Activated CD4-positive, alpha-beta T cell treated with anti-CD3 and anti-CD28 coated beads for 48 hours (primary cell): ENCODE measurements at places on chromosomes 7 and 10.

- DNase-seq, result no peak
Measured at GRCh38 chr7:105202616-105203015, 186.1 kb downstream of the SRPK2 start.

DNA sequence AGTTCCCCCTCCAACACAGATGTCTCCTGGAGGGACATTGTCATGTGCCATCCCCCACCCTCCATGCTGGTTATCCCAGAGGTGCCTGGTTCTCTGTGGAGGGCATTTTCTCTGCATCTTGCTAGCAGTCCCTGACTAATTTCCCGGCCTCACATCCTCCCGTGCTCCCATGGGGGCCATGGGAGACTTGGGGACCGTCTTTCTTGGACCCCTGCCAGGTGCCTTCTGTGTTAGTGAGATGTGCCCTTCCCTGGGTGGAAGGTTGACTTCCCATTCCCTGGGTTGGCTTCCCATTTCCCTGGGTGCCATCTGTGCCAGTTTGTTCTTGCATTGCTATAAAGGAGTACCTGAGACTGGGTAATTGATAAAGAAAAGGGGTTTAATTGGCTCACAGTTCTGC lies 22.5 kb upstream of the GNA12 start:
- DNase-seq, result no peak

GRCh38 chr7:23456093-23456492 lies 14.2 kb downstream of the IGF2BP3 start:
- DNase-seq, result no peak

DNA sequence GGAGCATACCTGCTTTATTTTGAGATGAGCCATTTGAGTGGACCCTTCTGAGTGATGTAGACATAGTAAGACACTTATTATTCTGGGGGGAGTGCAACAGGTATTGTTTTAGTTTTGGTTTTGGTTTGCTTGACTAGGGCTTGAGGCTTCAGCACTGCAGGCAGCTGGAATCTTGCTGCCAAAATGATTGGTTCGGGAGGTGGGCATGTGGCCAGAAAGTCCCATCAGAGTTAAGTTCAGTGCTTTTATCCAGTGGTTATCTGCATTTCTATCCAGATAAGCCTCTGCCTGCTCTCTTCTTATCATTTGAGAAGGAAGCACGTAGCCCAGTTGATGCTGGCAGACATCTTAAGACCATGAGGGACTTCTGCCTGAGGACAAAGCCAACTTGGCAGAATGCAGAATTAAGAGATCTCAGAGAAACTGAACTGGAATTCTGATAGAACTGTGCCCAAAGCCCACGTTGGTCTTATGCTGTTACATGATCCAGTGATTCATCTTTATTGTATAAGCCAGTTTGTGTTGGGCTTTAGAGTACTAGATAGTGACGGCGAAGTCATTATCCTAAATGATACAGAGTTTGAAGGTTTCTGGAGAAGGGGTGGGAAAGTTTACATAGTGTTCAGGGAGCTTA lies 9.6 kb upstream of the JAZF1 start:
- DNase-seq, result no peak

DNA sequence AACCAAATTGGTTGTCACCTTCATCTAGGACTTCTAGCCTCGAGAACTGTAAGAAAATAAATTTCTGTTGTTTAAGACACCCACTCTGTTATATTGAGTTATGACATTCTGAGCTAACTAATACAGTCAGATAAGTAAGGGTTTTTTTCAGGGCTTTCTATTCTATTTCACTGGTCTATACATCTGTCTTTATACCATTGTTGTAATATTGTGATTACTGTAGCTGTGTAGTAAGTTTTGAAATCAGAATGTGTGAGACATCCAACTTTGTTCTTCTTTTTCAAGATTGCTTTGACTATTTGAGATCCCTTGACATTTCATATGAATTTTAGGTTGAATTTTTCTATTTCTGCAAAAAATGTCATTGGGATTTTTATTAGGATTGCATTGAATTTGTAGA lies 7.5 kb downstream of the IFIT1 start:
- no peak for DNase-seq

GRCh38 chr7:74466196-74466813 lies 12.6 kb downstream of the GTF2IRD1 start:
- DNase-seq, result no peak

DNA sequence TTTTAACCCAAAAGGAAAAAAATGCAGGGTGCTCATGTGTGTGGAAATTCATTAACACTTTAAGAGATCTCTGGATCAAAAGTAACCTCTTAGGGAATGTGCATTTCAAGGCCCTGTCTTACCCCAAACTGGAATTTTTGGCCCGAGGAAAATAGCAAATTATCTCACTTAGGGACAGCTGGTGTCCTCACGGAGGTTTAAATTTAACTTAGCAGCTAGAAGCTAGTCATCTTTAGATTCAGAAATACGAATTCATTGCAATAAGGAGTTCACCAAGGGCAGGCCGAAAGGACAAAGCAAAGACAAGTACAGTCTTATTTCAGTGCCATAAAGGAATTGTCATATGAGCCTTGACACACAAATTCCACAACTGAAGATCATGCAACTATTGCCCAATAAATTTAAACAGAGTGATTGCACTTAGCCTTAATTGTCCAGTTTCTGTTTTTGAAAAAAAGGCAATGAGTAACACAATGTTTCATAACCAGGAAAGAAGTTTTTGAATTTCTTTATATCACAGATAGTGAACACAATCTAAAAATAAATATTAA lies 22.4 kb upstream of the SEMA3C start:
- DNase-seq, result no peak

DNA sequence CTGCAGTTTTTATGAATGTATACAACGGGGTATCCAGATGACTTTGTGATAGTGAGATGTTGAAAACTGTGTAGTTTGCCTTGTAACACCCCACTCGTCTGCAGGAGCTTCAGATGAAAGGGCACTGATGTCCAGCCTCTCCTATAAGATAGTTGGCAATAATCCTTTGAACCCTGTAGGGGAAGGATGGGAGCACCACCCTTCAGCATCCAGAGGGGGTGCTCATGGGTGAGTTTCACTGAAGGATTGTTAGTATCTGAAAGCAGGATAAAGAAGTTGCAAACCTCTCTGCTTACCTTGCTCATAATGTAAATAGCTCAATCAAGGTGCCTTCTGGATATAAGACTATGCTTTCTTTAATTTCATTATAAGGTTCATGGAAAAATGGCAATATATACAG lies 201.5 kb downstream of the TMEM178B start:
- no peak for DNase-seq

GRCh38 chr10:124248056-124249045 lies 155.0 kb upstream of the CHST15 start:
- DNase-seq, result no peak

- peak; percentile 78 for DNase-seq
Measured at GRCh38 chr7:114922026-114922651, at the start of gene MDFIC. Gene MDFIC (plus strand): TSS chr7:114922094. CDS start chr7:114923034, 940 bp downstream.

DNA sequence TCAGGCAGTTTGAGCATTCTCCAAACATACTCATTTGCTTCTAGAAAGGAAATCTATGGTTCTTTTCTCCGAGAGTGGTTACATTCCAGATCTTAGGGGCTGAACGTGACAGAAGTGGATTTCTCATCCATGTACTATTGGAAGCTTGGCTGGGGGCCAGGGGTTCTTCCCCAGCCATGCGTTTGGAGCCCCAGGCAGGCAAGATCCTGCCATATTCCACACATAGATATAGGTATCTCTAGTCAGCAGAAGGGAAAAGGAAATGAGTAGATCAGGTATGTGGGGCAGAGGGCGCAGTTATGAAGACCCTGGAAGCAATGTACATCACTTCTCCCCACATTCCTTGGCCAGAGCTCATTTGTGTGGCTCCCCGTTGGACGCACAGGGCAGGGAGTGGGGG lies 299.8 kb downstream of the CCDC3 start:
- DNase-seq, result no peak

DNA sequence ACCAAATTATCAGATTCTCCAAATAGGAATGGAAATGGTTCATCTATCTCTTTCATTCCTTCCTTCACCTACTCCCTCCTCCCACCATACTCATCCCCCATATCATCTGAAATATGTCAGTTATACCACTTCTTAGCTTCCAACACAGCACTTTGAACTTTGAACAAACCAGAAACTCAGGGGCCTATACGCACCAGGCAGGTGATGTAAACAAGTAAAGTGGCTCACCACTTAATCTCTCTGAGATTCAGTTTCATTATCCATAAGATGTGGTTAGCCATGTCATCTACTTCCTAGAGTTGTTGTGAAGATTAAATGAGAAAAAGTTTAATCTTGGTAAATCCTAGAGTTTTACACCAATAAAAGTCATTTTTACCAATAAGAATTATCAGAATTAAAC lies 65.9 kb upstream of the LRRN3 start:
- peak; percentile 54 for DNase-seq

GRCh38 chr10:82383350-82383749 lies 508.4 kb downstream of the NRG3 start:
- DNase-seq, result no peak

- no peak for DNase-seq
Measured at GRCh38 chr7:935164-935873, 19.2 kb downstream of the ADAP1 start.

GRCh38 chr7:127587663-127588018 lies 570 bp upstream of the ARF5 start:
- no peak for DNase-seq

GRCh38 chr10:108249940-108250339 lies 1085.4 kb upstream of the SORCS1 start:
- no peak for DNase-seq

- DNase-seq, result peak; percentile 58
Measured at GRCh38 chr7:92768501-92769393, 67.6 kb downstream of the CDK6 start.

- no peak for DNase-seq
Measured at GRCh38 chr7:137091396-137091795, 222.9 kb downstream of the CHRM2 start.

- no peak for DNase-seq
Measured at GRCh38 chr7:156845379-156846101, 47.4 kb downstream of the LMBR1 start.

- no peak for DNase-seq
Measured at GRCh38 chr10:132766291-132766690, 19.7 kb downstream of the NKX6-2 start.

DNA sequence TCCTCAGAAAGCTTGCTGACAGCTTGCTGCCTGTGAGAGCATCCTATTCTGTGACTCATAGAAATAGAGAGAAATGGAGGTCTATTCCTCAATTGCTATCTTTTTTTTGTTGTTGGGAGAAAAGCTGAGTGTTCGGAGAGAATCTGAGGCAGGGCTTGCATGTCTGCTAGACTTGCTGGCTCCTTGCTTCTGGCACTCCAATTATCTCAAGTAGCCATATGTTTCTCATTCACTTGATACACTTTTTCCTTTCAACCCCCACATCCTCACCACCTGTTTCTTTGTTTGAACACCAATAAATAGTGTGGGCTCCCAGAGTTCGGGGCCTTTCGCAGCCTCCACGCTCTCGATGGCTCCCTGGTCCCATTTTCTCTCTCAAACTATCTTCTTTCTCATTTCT lies 172.2 kb downstream of the SH2D4B start:
- DNase-seq, result no peak

GRCh38 chr7:83337050-83337449 lies 174.4 kb upstream of the PCLO start:
- no peak for DNase-seq

GRCh38 chr7:112049555-112050249 lies 156.5 kb downstream of the DOCK4 start:
- DNase-seq, result no peak

GRCh38 chr7:71422104-71422503 lies 290.2 kb downstream of the GALNT17 start:
- DNase-seq, result no peak

DNA sequence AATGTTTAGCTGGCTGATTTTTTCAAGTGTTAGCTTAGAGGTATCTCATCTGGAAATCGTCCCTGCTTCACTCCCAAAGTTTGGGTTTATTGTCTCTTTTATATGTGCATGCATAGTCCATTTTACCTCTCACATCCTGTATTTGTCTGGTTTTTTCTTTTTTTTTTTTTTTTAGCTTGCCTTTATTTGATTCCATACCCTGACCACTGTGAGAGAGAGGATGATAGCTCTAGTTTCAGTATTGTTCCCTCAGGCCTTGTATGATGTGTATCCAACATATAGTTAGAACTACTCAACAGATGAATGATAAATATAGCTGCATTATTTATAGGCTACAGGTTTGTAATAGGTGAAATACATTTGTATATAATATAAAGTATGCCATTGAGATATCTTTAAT lies 29.9 kb downstream of the PCGF5 start:
- no peak for DNase-seq

DNA sequence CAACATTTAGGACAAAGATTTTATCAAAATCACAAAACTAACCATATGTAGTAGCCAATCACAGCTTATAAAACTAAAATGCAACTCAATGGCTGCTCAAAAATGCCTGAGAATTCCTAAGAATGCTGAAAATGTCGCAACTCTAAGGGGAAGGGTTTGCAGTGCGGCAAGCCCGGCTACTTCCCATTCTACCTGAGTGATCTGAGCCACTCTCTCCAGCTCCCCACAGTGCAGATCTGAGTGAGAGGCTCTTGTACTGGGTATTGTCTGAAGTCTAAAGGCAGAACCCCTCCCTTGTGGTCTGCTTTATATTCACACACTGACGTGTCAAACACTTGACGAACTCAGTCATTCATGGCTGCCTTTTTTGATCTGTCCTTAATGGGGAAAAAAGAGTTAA lies 28.9 kb downstream of the RAB11FIP2 start:
- no peak for DNase-seq
